ENCODE measurements at places on chromosomes 1 and 21.
A peak's percentile ranks its signal among the peaks of the same experiment; 100 is the strongest.

- no peak for DNase-seq
These were observed 21.0 kb upstream of the TDRD10 start for GRCh38 chr1:154481053-154481452.

- no peak for DNase-seq
These were observed 281.7 kb downstream of the RRAGC start for GRCh38 chr1:38577937-38578270.

GRCh38 chr1:32336963-32337675 lies 1.1 kb upstream of the MARCKSL1 start:
- DNase-seq: no peak

DNA sequence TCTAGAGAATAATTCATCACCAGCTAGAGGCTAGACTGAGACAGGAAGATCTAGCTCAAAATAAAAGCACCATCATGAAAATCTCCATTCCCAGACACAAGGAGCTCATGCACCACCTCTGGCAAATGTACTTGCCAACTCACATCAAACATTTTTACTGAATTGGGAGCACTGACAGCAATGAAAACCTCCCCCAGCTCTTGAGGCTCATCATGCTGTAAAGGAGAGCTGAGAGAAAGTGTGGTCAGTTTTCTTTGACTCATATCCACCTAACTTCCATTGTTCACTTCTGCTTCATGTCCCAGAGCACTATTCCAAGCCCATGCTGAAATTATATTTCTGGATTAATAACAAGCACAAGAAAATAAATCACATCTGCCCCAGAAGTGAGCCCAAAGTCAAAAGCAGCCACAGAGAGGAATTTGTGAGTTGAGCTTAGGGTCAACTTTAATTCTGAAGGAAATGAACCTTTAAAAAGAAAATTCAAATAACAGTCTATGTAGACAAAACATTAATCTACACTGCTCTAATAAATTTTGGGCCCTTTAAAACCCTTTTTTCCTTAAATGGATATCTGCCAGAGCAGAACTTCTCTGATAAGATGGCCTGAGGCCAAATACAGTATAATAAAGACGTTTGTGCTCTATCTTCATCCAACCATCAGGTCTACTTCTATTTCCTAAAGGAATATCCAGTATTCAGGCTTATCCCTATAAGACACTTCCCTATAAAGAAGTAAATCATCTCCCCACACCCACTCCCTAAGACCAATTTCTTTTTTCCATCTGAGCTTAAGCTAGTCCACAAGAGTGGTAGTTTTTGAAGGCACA lies 85.9 kb upstream of the ADAM30 start:
- DNase-seq: no peak

- no peak for DNase-seq
These were observed 352.5 kb upstream of the VAMP3 start for GRCh38 chr1:7418442-7419080.

DNA sequence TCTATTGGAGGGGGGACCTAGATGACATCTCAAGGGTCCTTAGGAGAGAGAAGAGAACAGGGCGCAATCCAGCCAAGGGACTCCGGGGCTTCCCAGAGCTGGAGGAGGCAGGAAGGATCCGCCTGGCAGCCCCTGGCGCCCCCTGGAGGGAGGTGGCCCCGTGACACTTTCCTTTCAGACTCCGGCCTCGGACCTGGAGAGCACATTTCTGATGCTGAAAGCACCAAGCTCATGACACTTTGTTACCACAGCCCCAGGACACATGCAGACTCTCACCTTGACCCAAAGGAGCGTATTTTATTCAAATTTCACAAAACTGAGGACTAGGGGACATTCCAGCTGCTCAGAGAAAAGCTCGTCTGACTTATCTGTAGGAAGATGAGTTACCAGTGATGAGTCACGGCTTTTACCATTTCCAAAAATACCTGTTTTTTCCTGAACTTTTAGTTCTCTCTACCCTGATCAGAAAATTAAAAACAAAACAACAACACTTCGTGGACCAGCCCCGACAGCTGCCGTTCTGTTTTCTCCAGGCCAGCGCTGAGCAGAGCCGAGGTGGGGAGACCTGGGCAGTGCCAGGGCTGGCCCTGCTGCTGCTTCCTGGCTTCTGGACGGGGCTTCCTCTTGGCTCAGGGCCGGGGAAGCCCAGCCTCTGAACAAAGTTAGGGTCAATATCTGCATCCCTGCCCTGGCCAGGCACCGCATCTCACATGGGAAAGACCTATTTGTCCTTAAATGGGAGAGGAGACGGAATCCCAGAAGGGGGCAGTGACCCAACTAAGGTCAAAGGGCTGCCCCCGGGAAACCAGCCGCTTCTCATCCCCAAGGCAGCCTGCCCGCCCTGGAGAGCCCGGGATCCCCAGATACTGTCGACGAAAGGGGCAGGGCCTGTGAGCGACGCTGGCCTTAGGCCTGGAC lies 21.6 kb upstream of the POFUT2 start:
- no peak for DNase-seq

DNA sequence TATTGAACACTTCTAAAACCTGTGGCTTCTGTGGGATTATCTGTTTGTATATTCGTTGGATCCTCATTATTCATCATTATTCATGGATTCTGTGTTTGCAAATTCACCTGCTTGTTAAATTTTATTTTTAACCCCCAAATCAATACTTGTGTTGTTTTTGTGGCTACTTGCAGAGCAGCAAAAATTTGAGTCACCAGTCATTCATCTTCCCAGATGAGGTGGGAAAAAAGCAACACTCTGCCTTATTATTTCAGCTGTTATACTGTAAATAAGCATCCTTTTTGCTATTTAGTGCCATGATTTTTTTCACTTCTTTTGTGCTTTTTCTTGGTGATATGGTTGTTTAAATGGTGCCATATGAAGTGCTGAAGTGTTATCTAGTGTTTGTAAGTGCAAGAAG lies 56.7 kb downstream of the RASAL2 start:
- no peak for DNase-seq

GRCh38 chr1:210292231-210292871 lies 36.4 kb upstream of the HHAT start:
- DNase-seq: peak; percentile 59

DNA sequence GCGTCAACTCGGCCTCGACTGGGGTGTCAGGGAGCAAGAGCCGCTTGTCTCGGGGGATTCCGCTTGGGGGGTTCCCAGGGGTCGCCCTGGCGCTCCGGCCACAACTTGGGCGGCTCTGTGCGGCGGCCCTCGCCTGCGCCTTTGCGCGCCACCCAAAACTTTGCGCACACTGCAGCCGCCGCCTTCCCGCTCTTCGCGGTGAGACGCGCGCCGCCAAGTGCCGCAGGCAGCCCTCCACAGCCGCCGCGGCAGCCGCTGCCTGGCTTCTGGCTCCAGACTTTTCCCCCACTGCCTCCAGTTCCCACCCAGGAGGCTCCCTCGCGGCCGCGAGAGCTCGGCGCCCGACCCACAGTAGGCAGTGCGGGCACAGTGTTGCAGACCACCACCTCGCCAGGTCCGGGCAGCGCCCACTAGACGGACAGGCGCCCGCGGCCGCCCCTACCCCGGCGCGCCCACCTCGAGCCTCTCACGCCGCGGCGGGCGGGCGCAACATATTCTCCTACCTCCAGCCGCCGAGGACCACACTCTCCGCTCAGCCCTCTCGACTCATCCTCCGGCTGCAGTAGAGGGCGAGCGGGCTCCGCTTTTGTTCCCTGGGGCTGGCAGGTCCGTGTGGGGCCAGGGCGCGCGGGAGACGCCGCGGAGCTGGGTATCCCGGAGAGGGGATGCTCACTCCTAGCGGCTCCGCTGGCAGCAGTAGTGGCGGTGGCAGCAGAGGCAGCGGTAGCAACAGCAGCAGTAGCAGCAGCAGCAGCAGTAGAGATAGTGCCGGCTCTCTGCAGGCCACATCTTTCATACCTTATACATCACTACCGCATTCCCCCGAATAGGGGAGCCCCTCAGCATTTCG lies 296.6 kb downstream of the OMA1 start:
- no peak for DNase-seq

DNA sequence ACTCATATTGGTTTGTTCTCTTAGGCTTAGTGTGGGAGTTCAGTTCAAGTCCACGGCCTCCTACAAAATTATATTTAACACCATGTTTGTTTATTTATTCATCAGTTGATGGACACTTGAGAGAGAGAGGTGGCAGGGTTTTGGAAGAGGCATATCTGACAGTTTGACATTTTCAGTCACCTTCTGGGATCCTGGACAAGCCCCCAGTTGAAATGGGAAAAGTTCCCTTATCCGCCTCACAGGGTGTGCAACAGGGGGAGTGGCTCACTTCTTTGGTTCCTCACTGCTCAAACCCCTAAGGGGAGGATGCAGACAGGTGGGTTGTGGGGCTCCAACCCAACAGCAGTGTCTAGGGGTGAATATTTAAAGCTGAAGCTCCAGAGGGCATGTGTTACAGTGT lies 52.3 kb upstream of the TNFSF18 start:
- no peak for DNase-seq

GRCh38 chr1:45622524-45623394 lies 1.1 kb downstream of the CCDC17 start:
- DNase-seq: no peak

DNA sequence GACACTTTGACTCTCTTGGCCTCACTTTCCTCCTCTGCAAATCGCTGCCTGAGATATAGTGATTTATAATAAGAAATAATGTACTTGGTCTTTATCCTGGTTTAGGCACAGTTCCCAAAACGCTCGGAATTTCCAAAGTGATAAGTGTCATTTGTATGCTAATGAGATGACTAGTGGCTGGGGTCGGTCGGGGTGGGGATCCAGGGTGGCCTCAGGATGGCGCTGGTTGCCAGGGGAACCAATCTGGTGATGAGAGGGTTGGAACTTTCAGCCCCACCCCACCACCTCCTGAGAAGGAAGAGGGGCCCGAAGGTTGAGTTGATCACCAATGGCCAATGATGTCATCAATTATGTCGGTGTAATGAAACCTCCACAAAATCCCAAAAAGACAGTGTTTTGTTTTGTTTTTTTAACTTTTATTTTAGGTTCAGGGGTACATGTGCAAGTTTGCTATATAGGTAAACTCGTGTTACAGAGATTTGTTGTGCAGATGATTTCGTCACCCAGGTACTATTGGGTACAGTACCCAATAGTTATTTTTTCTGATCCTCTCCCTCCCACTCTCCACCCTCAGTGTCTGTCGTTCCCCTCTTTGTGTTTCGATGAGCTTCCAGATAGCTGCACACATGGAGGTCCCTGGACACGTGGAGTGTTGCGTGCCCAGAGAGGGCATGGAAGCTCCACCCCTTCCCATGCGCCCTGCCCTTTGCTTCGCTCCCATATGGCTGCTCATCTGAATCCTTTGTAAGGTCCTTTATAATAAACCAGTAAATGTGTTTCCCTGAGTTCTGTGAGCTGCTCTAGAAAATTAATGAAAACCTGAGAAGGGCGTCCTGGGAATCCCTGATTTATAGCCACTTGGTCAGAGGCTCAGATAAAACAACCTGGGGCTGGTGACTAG lies 97.2 kb downstream of the KCNN3 start:
- peak; percentile 14 for DNase-seq

DNA sequence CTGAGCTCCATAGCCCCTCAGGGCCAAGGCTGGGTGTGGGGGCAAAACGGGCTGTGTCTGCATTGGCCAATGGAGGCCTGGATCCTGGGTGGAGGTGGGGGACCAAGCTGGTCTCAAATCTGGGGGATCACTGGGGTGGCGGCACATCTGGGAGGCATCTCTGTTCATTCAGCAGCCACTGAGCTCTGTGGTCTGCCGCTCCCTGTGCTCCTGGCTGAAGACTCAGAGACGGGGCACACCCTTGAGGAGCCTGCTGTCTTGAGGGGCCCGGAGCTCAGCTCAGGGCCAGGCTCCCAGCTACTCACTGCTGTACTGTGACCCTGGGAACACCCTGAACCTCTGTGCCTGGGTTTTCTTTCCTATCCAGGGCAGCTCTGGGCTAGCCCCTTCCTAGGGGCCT lies 90.3 kb upstream of the WNT4 start:
- DNase-seq: no peak

- no peak for DNase-seq
These were observed 596 bp downstream of the CD247 start for GRCh38 chr1:167517535-167518330.

DNA sequence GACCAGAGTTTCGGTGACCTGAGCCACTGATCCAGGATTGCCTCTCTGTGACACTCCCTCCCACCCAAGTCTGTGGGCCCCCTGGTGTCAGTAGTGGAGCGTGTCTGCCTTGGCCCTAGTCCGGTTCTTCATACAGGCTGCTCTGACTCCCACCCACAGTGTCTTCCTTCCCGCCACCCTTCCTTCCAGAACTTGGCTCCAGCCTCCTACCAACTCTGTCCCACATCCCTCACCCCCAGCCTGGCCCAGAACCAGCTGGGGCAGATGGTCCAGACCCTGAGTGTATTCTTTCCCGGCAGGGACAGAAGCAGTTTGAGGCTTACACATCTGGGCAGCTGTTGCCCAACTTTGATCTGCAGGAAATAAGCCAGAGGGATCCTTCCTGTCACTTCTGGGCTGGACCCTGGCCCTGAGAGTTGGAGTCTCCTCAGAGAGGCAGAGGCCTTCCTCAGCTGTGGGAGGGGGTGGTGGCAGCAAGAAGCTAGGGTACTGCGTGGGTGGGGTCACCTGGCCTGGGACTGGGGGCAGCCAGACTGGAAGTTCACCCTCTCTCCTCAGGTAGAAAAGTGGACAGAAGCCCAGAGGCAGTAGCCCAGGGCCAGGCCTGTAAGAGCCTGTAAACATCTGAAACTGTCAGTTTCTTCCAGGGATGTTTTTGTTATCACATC lies 43.1 kb upstream of the EPS8L3 start:
- DNase-seq: no peak

DNA sequence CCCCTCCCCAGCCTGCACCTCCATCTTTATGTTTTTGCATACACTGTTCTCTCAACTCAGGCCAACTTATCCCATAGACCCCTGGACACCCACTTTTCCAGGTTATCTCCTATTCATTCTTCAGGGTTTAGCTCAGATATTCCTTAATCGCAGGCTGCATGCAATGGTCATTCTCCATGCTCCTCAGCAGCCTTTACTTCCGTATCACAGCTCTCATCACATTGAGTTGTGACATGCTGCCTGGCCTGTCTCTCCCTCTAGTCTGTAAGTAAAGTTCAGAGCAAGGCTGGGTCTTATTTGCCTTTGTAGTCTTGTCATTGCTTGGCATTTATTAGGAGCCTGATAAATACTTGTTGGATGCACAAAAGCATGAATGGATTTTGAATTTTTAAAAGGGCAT lies 6.9 kb downstream of the DNAJC6 start:
- DNase-seq: no peak

GRCh38 chr1:97920276-97920831 lies 480 bp downstream of the DPYD start:
- no peak for DNase-seq
